ENCODE measurements at places on chromosomes 12 and 14.

GRCh38 chr12:29212682-29213403 is 63.8 kb downstream of the FAR2 start:
- DNase-seq: no peak

GRCh38 chr12:124524231-124524925 is 43.0 kb downstream of the NCOR2 start:
- DNase-seq: peak; percentile 85

- DNase-seq: no peak
Observed at GRCh38 chr12:119432949-119433348, 98.4 kb downstream of the CCDC60 start.

DNA sequence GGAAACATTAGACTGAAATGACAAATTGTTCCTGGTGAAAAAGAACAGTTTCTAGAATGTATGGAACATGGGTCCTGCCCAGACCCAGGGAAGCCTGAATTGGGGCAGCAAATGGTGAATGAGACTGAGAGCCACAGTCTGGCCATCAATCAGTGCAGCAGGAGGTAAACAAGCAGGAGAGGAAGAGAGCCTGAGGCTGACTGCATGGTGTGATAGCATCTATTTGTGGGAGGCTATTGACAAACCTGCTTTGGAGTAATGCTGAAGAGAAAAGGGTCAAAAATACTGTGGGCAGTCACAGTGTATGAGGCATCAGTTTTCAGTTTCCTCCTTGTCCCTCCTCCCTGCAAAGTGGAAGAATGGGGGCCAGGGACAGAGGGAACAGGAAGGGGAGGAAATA is 136.8 kb downstream of the ANKS1B start:
- DNase-seq: no peak

GRCh38 chr14:106107703-106108102 is 581.3 kb downstream of the TMEM121 start:
- DNase-seq: no peak

DNA sequence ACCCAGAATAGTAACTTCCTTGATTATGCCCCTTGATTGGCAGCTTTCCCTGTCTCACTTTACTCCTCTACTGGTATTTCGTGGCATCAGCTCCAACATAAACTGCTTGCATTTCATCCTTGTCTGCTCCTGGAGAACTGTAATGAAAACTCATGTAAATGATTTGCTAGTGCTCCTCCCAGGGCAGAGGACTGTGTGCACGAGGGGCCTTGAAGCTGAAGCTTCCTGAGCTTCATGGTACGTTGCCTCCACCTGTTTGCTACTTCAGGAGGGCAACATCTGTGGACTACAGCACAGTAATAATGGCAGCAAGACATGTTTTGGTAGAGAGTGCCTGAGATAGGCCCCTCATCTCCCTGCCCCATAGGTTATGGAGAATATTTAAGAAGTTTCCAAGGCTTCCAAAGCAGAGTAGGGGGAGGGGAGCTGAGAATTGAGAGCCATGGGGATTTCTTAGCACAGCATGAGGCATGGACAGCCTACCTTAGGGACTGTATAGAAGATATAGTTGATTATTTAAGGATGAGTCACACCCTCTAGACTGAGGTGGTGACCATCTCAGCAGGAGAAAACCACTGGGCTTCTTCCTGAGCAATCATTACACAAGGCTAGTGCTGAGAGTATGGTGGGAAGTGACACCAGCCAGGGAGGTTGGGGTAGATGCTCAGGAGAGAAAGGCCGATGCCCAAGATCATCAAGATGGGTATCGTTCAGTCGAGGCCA is 29.5 kb downstream of the CCDC198 start:
- DNase-seq: no peak

DNA sequence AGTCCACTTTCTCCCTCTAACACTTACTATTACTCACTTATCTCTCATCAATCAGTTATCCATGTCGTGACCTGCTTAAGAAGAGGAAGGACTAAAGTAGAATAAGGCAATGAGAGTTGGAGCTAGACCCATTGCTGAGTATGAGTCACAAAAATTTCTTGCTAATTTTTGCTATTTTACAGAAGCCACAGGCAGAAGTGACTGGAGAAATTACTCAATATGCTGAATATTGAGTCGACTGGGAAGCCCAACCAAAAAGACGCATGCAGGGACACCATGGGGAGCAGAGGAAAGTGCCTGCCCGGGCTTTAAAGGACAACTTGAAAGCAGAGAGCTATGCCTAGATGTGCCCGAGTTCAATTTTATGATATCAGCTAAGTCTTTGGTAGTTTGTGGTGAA is 115.4 kb upstream of the FOXG1 start:
- peak; percentile 55 for DNase-seq

DNA sequence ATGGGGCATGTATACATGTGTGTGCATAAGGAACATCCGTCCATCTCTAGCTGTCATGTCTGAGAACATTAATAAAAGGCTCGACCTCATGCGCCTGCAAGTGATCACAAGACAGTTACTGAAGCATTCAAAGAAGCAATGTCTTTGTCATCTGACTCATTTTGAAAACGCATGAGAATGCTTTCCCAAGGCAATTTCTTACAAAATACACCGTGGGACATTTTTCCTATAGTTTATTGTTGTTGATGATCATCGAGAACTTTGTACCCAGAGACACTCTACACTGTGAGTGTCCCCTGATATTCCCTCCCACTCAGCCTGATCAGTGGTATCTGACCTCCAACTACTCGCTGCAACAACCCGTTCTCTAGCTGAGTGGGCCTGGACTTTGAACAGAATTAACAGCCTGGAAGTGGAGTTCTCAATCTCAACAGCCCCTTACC is 68.1 kb downstream of the ETV6 start:
- DNase-seq: peak; percentile 73

DNA sequence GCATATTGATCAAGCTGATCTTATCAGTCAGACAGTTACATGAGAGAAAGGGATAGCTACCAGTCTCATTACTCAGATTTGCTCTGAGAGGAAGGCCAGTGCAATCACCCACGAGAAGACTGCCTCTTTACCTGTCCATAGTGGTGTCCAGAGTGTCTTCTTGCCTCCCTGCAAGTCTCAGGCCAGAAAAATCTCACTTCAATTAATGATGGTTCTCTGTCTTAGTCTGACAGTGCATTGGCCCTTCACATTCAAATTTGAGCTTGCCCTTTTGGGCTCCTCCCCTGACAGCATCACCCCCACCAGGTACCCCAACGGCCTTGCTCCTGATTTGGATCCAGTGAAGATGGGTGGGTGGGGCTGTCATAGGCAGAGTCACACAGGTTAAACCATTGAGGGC is at the start of gene AICDA:
Gene AICDA, minus strand, starts transcription at position 231 of the 400 bp plus-strand sequence. Its CDS starts 92 bp downstream, at position 139.
- DNase-seq: no peak

- no peak for DNase-seq
Observed at GRCh38 chr12:113831476-113831875, 134.6 kb downstream of the RBM19 start.

- peak; percentile 92 for DNase-seq
Observed at GRCh38 chr12:105725054-105725453, 394.6 kb downstream of the C12orf75 start.

- peak; percentile 27 for DNase-seq
Observed at GRCh38 chr14:105448706-105449111, 25.9 kb upstream of the CRIP2 start.

DNA sequence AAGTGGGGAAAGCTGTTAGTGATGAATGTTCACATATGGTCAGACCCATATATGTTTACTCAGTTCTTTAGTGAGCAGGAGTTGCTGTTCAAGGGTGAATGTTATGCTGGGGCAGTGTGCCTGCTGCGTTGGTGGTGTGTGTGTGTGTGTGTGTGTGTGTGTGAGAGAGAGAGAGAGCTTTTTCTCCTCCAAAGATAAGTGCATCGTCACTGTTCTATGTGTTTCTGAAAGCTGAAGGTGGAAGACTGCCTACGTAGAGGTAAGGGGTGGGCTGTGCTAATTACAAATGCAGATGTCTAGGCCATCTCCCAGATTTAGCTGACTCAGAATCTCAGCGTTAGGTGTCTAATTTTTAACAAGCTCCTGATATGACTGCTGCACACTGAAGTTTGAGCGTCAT is 10.5 kb downstream of the GABARAPL1 start:
- no peak for DNase-seq

DNA sequence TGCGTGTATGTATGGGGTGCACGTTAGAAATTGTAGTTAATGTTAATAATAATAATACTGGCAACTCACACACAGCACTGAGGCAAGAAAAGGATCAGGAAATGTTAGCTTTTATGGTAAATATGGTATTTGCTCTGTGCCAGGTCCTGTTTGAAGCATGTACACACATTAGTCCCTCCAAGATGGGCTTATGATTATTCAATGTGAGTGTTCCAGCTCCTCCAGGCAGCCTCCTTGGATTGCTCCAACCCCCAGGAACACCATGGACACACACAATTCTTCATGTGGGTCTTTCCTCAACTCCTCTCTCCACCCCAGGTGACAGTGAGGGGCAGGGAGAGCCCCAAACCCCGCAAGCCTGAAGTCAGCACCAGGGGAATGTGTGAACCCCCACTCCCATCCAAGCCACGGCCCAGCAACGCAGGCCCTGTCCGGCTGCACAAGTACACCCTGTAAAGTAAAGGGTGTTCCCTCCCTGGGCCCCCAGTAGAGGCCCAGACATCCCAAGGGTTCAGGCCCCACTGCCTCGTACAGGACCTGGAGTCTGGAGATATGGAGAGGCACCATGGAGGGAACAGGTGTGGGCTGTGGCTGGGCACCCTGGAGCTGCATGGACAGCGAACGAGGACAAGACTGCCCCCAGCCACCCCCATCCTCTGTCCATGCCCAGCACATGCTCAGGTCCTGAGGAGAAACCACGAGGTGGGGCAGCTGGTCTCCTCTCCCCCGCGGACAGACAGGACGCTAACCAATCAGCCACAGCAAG is 41.3 kb downstream of the NCOR2 start:
- no peak for DNase-seq

- DNase-seq: no peak
Observed at GRCh38 chr14:103296987-103297386, 37.0 kb upstream of the EIF5 start.

DNA sequence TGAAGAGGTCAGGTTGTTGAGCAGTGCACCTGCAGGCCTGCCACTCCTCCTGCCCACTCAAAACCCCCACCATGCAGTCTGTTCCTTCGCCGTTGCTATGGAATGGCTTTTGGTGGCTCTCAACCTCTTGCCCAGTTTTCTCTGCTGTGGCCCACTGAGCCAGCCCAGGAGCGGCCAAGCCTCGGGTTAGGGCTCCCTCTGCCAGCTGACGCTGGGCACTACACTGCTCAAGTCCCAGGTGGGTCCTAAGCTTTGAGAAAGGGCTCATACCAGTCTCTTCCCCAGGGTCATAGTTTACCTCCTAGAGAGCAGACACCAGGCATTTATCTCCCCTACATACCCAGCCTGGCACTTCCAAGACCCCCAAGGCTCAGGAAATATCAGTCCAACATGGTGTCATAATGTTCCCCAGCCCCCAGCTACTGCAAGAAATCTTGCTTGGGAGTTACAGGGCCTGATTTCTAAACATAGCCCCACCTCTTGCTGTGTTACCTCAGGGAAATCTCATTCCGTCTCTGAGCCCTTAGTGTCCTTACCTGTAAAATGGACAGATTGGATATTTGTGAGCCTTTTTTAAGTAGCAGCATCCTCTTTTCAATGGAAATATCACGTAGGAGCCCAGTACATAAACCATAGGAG is 59.4 kb downstream of the TSPAN11 start:
- peak; percentile 38 for DNase-seq

DNA sequence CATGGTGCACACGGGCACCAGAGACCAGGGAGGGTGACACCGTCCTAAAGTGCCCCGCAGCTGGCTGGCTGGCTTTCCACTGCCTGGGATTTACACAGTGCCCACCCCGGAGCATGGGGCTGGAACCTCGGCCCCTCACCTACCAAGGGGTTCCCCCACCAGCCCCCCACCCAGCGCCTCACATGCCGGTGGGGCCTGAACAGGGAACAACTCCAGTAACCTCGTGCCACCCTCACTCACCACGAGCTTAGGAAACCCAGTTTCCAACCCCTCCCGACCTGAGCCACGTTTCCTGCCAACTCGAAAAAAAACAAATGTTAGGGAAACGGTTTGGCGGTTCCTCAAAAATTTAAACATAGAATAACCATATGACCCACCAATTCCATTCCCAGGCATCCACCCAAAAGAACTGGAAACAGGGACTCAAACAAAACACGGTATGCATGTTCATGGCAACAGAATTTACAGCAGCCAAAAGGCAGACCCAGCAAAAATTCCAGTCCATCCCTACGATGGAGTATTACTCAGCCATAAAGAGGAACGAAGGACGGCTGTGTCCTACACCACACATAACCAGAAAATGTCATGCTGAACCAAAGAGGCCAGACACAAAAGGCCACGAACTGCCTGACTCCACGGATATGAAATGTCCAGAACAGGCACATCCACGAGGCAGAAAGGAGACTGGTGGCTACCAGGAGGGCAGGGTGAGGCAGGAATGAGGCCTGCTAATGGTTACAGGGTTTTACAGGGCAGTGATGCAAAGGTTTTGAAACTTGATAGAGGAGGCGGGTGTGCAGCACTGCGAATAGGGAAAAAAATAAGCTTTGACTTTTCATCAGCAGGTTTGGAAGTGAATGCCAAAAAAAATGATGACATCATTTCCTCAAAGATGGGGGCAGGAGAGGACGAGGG is 68.9 kb downstream of the NCOR2 start:
- peak; percentile 76 for DNase-seq

GRCh38 chr12:50182461-50182860 is 15.3 kb upstream of the CERS5 start:
- no peak for DNase-seq

DNA sequence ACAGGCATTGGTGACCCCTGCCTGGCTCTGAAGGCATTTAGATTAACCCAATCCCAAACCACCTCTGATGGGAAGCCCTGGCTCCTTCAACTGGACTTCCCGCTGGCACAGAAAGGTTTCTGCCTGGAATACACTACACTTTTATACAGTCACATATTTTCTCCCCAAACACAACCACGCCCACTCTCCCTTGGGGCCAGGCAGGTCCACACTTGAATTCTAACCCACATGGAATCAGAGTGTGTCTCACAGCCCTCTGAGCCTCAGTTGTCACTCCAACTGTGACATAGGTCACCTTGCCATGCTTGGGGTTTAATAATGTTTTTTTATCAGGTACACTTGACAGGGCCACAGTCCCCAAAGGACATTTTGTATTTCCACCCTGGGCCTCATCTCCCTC is 368.6 kb downstream of the BCL11B start:
- DNase-seq: no peak

GRCh38 chr12:42550800-42551199 is 38.7 kb downstream of the PRICKLE1 start:
- DNase-seq: no peak

GRCh38 chr12:26906704-26907103 is 31.1 kb downstream of the INTS13 start:
- DNase-seq: no peak

GRCh38 chr12:81835783-81836182 is 76.6 kb upstream of the PPFIA2 start:
- no peak for DNase-seq

DNA sequence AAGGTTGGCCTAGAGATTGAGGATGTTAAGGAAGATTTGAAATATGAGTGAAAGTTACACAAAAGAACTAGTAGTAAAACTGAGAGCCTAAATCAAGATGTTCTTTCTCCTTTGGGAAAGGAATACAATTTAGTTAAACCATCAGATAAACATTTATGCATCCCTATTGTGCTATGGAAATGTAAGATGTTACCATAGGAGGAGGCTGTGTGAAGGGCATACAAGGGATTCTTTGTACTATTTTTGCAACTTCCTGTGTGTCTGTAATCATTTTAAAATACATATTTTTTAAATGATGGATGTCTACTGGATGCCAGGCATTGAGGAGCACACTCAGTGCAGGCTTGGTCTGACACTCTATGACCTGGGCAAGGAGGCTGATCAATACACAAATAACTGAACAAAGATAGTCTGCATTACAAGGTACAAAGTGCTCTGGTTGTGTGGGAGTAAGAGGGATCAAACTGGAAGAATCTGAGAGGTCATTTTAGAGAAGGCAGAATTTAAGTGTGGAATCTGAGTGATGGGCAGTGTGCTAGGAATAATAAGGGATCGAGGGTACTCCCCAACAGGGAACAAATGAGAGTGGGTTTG is 5.8 kb upstream of the CHPT1 start:
- no peak for DNase-seq
